Small intestine (tissue), 16 donors: ENCODE measurements at places on chromosomes 1 and 21. TPM values are rescaled to one million over a fixed set of nuclear protein-coding genes. Genes with fewer than 3 reads are reported as not detected.

HTR6 gene
- polyA plus RNA-seq = 0.03 TPM

SYNC gene
- 1.0 TPM for polyA plus RNA-seq

OR2T33 gene
- polyA plus RNA-seq = not detected

SUSD4 gene
- polyA plus RNA-seq = not detected

GJB4 gene
- polyA plus RNA-seq = not detected

DCDC2B gene
- polyA plus RNA-seq = not detected

OLFML2B gene
- 11.4 TPM for polyA plus RNA-seq

OR2T2 gene
- polyA plus RNA-seq = not detected

OR10Z1 gene
- not detected for polyA plus RNA-seq

RAB13 gene
- 179 TPM for polyA plus RNA-seq

DSCAM gene
- under 0.01 TPM for polyA plus RNA-seq

MAP1LC3C gene
- polyA plus RNA-seq = not detected

ETV3L gene
- polyA plus RNA-seq = not detected

CNIH3 gene
- not detected for polyA plus RNA-seq

ATP5PF gene
- 668 TPM for polyA plus RNA-seq

NEGR1 gene
- polyA plus RNA-seq = 1.7 TPM

NCAM2 gene
- 0.65 TPM for polyA plus RNA-seq

FAAH gene
- polyA plus RNA-seq = 138 TPM

HCRTR1 gene
- polyA plus RNA-seq = 0.10 TPM

ZBTB18 gene
- 15.4 TPM for polyA plus RNA-seq

LCE1D gene
- polyA plus RNA-seq = not detected

ZFP69B gene
- polyA plus RNA-seq = not detected

KCNK1 gene
- polyA plus RNA-seq = 29.5 TPM

TSPEAR gene
- polyA plus RNA-seq = 0.53 TPM

AGT gene
- polyA plus RNA-seq = 357 TPM

SLFNL1 gene
- 1.6 TPM for polyA plus RNA-seq

CFHR3 gene
- polyA plus RNA-seq = not detected

YY1AP1 gene
- 54.8 TPM for polyA plus RNA-seq

MATN1 gene
- not detected for polyA plus RNA-seq

UBE2U gene
- not detected for polyA plus RNA-seq

ZMYND12 gene
- 1.7 TPM for polyA plus RNA-seq

SLC2A5 gene
- polyA plus RNA-seq = 234 TPM

THEM5 gene
- not detected for polyA plus RNA-seq

S100A3 gene
- polyA plus RNA-seq = not detected

NHLH1 gene
- 0.15 TPM for polyA plus RNA-seq

ACBD3 gene
- 16.1 TPM for polyA plus RNA-seq

C8A gene
- 2.0 TPM for polyA plus RNA-seq

KCNN3 gene
- polyA plus RNA-seq = 0.45 TPM

TNNI3K gene
- polyA plus RNA-seq = not detected

CLCA2 gene
- polyA plus RNA-seq = 4.7 TPM

SLC25A34 gene
- polyA plus RNA-seq = 39.2 TPM

APOBEC4 gene
- polyA plus RNA-seq = 0.13 TPM

SELP gene
- 9.1 TPM for polyA plus RNA-seq

ZNF695 gene
- 2.2 TPM for polyA plus RNA-seq

MTARC2 gene
- polyA plus RNA-seq = 90.3 TPM

FYB2 gene
- polyA plus RNA-seq = not detected

LEFTY2 gene
- 0.01 TPM for polyA plus RNA-seq
